ENCODE measurements at places on chromosomes 7 and 10.

- DNase-seq, result no peak
Measured at GRCh38 chr10:46217752-46218453, 68.9 kb upstream of the ANTXRL start.

- no peak for DNase-seq
Measured at GRCh38 chr10:33382921-33383713, 48.6 kb upstream of the NRP1 start.

DNA sequence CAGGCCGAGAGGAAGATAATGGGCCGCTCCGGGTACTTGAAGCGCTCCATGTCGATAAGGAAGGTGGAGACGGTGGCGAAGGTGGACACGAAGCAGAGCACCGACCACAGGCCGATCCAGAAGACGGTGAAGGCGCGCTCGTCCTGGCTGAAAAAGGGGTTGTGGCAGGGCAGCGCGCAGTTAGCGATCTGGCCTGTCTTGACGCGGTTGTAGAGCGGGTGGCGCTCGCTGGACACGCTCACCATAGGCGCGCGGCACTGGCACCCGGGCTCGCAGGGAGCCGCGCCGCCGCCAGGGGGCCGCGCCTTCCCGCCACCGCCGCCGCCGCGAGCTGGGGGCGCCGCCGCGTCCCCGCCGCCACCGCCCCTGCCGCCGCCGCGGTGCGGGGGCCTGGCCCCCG lies 1.6 kb downstream of the FZD8 start:
- peak; percentile 59 for DNase-seq

DNA sequence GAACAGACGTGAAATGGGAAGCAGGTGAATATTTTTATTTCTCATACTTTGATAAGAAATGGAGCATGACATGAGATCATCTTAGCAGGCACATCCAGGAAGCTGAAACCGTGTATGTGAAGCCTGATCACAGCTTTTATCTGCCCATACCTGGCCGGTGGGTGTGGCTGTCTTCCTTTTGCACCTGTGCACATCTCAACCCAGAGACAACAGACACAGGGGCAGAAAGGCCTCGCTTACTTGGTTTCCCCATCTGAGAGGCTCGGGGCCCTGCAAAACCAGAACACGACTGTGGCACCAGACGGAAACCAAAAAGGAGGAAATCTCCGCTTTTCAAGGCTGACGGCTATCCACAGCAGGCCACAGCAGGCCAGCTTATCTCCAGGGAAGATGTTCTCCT lies 116.4 kb downstream of the TCERG1L start:
- DNase-seq, result no peak

DNA sequence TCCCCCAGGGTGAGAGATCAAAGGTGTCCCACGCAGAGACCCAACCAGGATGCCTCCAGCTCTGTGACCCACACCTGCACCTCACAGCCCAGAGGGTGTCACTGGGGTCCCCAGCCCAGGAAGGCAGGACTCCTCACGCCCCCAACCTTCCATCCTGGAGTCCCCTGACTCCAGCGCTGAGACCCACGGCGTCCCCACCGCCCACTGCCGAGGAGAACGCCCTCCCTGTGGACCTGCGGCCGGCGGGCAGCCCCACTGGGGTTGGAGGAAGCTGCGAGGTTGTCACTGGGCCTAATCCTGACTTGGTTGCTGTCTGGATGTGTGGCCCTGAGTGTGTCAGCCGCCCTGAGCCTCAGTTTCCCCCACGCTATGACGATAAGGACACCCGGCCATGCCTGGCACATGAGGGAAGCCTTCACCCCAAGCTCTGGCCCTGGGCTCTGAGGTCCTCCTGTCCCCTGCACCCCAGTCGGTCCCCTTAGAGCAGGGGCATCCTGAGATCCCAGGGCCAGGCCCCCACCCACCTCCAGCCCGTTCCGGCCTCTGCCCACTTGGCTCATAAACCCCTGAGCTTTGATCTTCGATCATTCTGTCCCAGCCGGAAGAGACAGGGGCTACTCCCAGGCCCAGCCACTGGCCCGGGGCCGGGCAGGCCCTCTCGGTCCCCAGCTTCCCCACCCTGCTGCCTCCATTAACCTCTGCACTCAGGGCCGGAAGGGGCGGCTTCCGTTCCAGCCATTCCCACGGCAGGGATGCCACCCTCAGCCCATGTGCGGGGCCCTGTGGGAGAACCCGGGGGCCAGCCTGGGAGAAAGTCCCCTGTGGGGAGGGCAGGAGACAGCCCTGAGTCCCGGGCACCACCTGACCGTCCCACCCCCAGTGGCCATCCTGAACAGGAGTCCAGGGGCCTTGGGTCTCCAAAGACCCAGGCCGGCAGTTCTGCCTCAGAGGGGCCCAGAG lies 113.2 kb downstream of the MICALL2 start:
- no peak for DNase-seq

- DNase-seq, result no peak
Measured at GRCh38 chr7:132116369-132116768, 459.9 kb downstream of the PLXNA4 start.

GRCh38 chr7:19560111-19560883 lies 148.5 kb downstream of the POLR1F start:
- peak; percentile 9 for DNase-seq

DNA sequence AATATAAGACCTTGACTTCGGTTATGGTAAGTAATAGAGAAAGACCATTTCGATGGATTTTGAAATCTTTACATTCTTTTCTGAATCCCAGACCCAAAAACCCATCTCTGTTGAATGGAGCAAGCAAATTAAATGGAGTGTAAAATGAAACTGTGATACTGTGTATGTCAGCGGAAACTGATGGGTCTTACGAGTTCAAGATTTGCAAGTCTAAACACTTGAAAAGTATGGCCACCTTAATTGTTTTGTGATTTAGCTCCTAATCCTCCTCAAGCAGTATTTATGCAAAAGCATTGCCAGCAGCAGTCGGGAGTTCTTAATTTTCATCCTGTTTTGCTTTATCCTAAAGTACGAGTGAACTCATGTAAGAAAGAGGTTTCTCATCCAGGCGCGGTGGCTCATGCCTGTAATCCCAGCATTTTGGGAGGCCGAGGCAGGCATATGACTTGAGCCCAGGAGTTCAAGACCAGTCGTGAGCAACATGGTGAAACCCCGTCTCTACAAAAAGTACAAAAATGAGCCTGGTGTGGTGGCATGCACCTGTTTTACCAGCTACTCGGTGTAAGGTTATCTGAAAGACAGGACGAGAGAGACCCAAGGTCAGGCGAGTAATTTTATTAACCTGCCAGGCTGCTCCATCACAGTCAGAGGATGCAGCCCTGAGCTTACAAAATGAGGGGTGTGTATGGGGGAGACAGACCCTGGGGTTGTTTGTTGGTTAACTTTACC lies 5.8 kb upstream of the DHTKD1 start:
- DNase-seq, result no peak

- no peak for DNase-seq
Measured at GRCh38 chr10:79155301-79156081, 86.7 kb downstream of the ZMIZ1 start.

GRCh38 chr10:83562381-83562780 lies 576.9 kb upstream of the GHITM start:
- no peak for DNase-seq

DNA sequence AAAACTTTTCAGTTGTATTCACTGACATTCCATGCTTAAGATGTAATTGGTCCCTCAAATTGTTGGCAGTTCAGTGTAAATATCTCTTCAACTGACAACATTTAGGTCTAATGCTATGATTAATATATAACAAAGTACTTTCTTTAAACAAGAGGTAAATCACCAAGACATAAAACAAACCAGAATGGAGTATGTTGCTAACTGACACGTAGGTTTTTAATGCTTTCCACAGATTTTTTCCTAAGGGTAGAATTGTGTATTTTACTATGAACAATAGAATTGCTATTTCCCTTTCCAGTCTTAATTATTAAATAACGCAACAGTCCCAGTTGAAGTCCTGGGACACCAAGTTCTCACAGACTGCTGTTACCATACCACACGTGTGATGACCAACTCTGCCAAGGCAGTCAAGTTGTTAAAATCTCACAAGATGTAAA lies 4.1 kb downstream of the JCAD start:
- DNase-seq, result no peak

DNA sequence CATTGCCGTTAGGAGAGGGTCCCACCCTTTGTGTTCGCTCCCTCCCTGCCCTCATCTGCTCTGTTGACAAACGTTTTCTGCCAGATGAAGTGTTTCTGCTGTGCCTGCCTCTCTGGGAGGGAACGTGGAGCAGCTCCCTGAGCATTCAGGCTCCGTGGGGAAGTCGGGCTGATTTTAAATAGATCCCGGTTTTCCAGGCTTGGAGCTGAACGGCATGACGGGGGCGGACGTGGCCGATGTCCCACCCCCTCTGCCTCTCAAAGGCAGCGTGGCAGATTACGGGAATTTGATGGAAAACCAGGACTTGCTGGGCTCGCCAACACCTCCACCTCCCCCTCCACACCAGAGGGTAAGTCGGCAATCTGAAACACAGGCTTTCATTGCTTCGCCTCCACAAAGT lies 101.9 kb upstream of the NPS start:
- DNase-seq, result no peak

- no peak for DNase-seq
Measured at GRCh38 chr10:122458693-122459092, 2.7 kb upstream of the HTRA1 start.

- no peak for DNase-seq
Measured at GRCh38 chr10:58305821-58306220, 29.0 kb upstream of the UBE2D1 start.

- DNase-seq, result no peak
Measured at GRCh38 chr7:121187222-121187621, 141.6 kb upstream of the WNT16 start.

DNA sequence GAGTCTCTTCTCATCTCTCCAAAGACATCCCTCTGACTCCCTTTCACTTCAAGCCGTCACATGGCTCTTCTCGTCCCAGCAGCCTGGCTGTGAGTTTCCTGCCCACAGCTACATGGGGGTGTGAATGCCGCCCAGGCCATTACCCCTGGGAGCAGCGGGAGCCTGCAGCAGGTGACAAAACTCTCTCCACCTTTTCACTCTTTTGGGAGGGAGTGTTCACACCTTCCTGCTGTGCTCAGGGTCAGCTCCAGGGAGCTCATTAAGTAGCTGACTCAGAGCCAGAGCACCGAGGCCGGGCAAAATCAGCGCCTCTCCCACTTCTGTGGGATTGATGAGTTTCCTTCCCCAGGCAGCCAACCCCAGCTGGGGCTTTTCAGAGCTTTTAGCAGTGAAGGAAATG lies 271.3 kb downstream of the TYW1 start:
- DNase-seq, result no peak

DNA sequence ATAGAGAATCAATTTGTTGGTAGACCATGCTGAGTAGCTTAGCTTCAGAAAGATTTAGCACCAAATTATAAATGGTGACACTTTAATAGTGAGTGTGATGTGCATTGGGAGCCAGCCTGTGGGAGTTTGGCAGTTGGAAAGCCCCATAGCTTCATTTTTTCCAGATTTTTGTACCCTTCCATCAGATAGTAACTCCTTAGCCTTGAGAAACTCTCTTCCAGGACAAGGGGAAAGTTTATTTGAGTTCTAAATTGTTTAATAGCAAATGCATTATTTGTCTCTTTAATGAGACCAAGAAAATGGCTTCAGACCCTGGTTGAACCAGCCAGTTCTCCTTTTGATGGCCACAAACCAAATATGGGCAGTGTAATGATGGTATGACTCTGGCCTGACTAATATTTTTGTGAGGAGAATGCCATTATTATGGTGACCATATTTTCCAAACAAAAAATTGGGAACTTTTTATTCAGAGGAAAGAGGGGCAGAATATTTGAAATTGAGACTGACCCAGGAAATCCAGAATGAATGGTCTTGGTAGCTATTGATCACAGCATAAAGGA lies 49.8 kb downstream of the PLCE1 start:
- no peak for DNase-seq

GRCh38 chr10:6012121-6012905 lies 35.0 kb upstream of the IL15RA start:
- DNase-seq, result no peak

GRCh38 chr7:143504215-143504936 lies 26.7 kb downstream of the TAS2R41 start:
- DNase-seq, result no peak

- no peak for DNase-seq
Measured at GRCh38 chr7:132443761-132444520, 132.3 kb downstream of the PLXNA4 start.

DNA sequence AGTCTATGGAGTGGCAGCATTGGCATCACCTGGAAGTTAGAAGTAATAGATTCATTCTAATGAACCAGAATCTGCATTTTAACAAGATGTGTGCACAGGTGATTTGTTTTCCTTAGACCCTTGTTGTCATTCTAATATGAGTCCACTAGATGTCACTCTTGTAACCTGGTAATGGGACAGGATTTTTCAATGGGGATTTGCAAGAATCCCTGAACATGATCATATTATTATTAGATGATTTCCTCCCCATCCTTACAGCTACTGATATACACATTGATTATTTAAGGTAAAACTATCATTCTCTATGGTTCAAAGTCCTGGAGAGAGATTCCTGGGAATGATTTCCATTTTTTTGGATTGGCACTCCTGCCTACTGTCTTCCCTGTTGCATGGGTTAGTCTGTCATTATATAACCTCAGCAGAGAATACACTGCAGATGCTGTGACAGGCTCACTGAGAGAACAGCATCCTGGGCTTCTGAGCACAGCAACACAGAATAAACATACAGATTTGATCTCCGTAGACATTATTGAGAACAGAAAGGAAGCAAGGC lies 194.9 kb downstream of the SUGCT start:
- DNase-seq, result no peak

GRCh38 chr10:21047096-21047495 lies 150.0 kb upstream of the NEBL start:
- no peak for DNase-seq

DNA sequence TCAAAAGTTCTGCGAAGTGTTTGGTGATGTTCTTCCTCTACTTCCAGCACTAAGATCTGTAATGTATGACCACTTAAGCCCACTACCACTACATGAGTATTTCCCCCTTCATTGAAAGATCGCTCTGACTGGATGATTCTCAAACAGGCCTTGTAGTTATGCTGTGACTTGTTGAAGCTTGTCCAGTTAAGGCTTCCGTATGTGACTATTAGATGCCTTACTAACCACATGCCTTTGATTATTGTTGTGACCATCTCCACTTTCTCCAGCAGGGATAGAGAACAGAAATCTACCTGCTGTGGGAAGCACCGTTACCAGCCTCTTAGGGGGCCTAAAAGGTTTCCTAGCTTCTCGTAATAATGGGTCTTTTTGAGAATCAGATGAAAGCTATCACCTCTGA lies 81.1 kb downstream of the NOC3L start:
- no peak for DNase-seq

- DNase-seq, result no peak
Measured at GRCh38 chr10:1551636-1552338, 185.5 kb downstream of the ADARB2 start.

GRCh38 chr7:159023746-159024145 lies 120.9 kb downstream of the VIPR2 start:
- no peak for DNase-seq
